Left cardiac atrium (tissue), 4 donors: ENCODE measurements at places on chromosomes 5 and 9. TPM values are rescaled to one million over a fixed set of nuclear protein-coding genes. Genes with fewer than 3 reads are reported as not detected.

The RGS7BP gene
- total RNA-seq: 5.1 TPM

The RMI1 gene
- total RNA-seq: 4.0 TPM

The COL5A1 gene
- 29.8 TPM for total RNA-seq

- DNase-seq: no peak
Measured at GRCh38 chr9:122197426-122197825, 31.3 kb downstream of the LHX6 start.

DNA sequence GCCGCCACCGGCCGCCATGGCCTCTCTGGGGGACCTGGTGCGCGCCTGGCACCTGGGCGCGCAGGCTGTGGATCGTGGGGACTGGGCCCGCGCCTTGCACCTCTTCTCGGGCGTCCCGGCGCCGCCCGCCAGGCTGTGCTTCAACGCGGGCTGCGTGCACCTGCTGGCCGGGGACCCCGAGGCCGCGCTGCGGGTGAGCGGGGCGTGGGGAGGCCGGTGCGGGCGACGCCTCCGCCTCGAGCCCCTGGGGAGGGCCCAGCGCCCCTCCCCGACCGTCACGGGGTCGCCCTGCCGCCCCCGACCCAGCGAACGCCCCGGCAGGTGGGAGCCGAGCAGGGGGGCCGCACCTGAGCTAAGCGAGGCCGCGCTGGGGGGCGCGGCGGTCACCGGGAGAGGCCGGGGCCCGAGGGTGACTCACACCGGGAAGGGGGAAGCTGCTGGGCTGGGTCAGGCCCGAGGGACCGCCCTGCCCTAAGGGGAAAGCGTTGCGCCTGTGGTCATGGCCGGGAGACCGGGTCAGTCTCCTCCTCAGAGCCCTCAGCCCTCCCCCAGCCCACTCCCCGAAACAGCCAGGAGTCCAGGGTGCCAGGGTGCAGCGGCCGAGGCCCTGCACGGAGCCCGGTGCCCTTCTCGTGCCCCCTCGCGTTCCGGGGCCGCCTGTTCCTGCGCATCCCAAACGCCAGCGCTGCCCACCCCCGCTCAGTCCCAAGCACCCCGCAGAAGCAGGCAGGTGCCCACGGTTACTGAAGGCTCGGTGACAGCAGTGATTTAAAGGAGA is 510 bp downstream of the NOXA1 start:
- no peak for DNase-seq

DNA sequence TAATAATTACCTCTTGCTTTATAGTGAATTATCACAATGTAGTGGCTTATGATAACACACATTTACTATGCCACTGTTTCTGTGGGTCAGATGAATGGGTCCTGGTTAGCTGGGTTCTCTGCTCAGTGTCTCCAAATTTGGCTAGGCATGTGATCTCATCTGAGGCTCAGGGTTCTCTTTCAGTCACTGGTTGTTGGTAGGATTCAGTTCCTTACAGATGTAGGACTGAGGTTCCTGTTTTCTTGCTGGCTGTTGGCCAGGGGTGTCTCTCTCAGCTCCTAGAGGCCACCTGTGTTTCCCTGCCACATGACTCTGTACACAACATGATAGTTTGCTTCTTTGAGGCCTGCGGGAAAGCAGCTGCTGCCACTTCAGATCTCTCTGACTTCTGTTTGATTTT is 7.1 kb downstream of the NFX1 start:
- no peak for DNase-seq
